Liver (tissue), 10 donors: ENCODE measurements at places on chromosomes 6 and 20. TPM values are rescaled to one million over a fixed set of nuclear protein-coding genes. Genes with fewer than 3 reads are reported as not detected.
A peak's percentile ranks its signal among the peaks of the same experiment; 100 is the strongest.

Gene RIMS4
- not detected for total RNA-seq

Gene ANGPT4
- total RNA-seq: 0.05 TPM

Gene SPEF1
- total RNA-seq: not detected

Gene GATA5
- 6.1 TPM for total RNA-seq

- DNase-seq: no peak
Measured at GRCh38 chr20:51303731-51304670, 238.5 kb downstream of the NFATC2 start.

- DNase-seq: no peak
Measured at GRCh38 chr20:25316506-25317190, 68.8 kb downstream of the PYGB start.

DNA sequence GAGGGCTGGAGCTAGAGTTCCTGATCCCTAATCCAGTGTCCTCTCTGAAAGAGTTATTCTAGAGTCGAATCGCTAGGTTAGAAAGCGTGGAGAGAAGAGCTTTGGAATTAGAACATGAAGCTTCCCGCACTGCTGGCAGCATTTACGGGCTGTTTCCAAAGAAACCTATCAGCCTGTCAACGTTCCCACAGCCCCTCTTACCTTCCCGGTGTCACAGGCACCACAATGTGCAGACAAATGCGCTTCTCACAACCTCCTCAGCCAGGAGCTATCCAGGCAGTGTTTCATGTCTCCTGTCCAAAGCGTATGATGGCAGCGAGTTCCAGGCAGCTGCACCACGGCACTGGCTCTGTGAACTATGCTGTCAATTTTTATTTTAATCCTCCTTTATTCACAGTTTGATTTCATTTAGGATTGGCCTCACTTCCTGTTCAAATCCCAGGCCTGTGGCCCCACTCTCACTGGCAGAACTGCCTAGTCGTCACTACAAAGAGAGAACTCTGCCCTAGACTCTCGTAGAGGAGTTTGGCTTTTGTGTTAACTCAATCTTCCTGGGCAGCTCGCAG is 322.8 kb upstream of the SOX4 start:
- no peak for DNase-seq

DNA sequence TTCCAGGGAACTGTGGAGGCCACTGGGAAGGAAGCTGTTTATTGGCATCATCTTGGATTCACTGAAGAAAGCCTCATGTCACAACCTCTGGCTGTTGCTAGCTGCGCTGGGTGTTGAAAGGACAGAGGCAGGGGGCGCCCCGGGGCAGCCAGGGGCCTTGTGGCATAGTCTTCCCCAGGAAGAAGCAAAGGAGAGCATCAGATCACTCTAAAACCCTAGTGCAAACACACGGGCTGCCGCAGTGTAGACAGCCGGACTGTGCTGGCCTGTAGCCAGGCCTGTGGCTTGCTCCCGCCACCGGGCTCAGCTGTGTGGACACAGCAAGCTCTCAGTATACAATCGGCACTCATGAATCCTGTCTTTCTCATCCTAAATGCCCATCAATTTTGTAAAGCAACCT is 23.8 kb upstream of the SMOC2 start:
- peak; percentile 33 for DNase-seq

GRCh38 chr20:14178952-14179351 is 158.5 kb downstream of the FLRT3 start:
- DNase-seq: no peak
